Vein endothelial cell (primary cell): ENCODE measurements at places on chromosomes 5 and 9. TPM values are rescaled to one million over a fixed set of nuclear protein-coding genes. Genes with fewer than 3 reads are reported as not detected.

The GPR21 gene
- 1.3 TPM in 2 replicates for total RNA-seq

The PTGES gene
- 0.10 and 0.33 TPM in 2 replicates for total RNA-seq

The SHB gene
- 27.4 and 37.9 TPM in 2 replicates for total RNA-seq

The PBX3 gene
- 18.6 and 23.8 TPM in 2 replicates for total RNA-seq

The REEP2 gene
- 4.2 and 4.6 TPM in 2 replicates for total RNA-seq

The ENTREP1 gene
- total RNA-seq = 6.1 and 9.8 TPM in 2 replicates

The IL9 gene
- not detected in 2 replicates for total RNA-seq

The GNA14 gene
- total RNA-seq = 4.6 and 7.5 TPM in 2 replicates

The ACOT12 gene
- total RNA-seq = not detected in 2 replicates

The PCDHGB6 gene
- total RNA-seq = 4.3 and 6.2 TPM in 2 replicates

The TRPM6 gene
- total RNA-seq = 0.38 and 0.65 TPM in 2 replicates

The CAMK4 gene
- total RNA-seq = 0.10 and 0.98 TPM in 2 replicates

The FAXDC2 gene
- total RNA-seq = 6.2 and 8.8 TPM in 2 replicates

The ZCCHC10 gene
- 18.0 and 19.7 TPM in 2 replicates for total RNA-seq

The PDE6A gene
- under 0.01 TPM in 1 of 2 replicates, not detected in the other for total RNA-seq

The C9orf50 gene
- total RNA-seq = not detected in 2 replicates

The CATSPER3 gene
- total RNA-seq = under 0.01 TPM in 1 of 2 replicates, not detected in the other

The STPG3 gene
- total RNA-seq = not detected in 2 replicates

The CERCAM gene
- total RNA-seq = 22.4 and 44.7 TPM in 2 replicates

The GABBR2 gene
- 10.3 and 14.0 TPM in 2 replicates for total RNA-seq

The HRH2 gene
- under 0.01 TPM in 1 of 2 replicates, not detected in the other for total RNA-seq

The NANS gene
- 79.4 and 91.4 TPM in 2 replicates for total RNA-seq

The YTHDC2 gene
- 26.8 and 34.9 TPM in 2 replicates for total RNA-seq

The NME5 gene
- total RNA-seq = 1.4 and 2.6 TPM in 2 replicates

The RFX3 gene
- total RNA-seq = 2.9 and 5.6 TPM in 2 replicates

The ZNF454 gene
- total RNA-seq = 0.98 and 1.1 TPM in 2 replicates

The GEMIN5 gene
- total RNA-seq = 20.6 and 22.7 TPM in 2 replicates

The FOXD4L4 gene
- 0.19 and 0.33 TPM in 2 replicates for total RNA-seq

The NIPAL4 gene
- not detected in 2 replicates for total RNA-seq

The SLC25A2 gene
- total RNA-seq = 0.48 TPM in 1 of 2 replicates, not detected in the other

The FAM78A gene
- 6.5 and 7.5 TPM in 2 replicates for total RNA-seq

The OBP2B gene
- not detected in 2 replicates for total RNA-seq

The SLC4A9 gene
- not detected in 2 replicates for total RNA-seq
